ENCODE measurements at places on chromosomes 4 and X.

DNA sequence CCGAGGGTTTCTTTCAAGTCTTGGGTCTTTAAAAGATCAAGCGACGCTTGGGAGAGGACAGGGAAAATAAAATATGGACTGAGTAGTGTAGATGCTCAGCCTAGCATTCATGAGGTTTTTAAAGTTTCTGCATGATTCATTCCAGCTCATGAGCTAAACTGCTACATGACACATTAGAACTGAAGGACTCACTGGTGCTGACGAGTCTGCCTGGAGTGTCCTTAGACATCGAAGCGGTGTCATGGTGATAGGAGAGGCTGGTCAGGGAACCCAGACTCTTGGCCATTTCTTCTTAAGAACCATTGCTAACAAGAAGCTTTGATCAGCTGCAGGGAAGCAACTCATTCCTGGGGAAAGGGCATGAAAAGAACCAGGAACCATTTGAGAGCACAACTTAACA is 158.6 kb downstream of the TRIML1 start:
- no peaks in the 10 kb centered on the region for H3K27me3 ChIP-seq
- H3K36me3 ChIP-seq, result no peaks in the 10 kb centered on the region
- H3K4me3 ChIP-seq, result no peak overlapping the region
- DNase-seq, result no peak
- H3K4me1 ChIP-seq, result no peaks in the 10 kb centered on the region
- H3K27ac ChIP-seq, result no peak overlapping the region

DNA sequence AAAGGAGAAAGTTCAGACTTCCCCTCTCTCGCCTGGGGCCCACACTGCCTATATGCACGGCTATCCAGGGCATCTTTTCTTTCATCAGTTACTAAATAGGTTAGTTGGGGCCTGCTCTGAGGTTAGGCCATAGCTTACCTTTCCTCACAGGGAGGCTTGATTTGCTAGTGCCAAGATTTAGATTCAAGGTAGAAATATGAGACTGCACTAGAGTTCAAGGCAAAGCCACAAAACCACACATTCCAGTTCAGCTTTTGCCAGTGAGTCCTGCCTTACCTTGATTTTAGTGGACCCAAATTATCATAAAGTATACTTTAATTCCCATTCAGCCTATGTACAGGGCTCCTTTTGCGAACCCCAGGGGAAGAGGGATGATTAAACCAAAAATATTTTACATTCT is 762.8 kb downstream of the PDHA2 start:
- H3K27me3 ChIP-seq, result no peaks in the 10 kb centered on the region
- no peaks in the 10 kb centered on the region for H3K4me1 ChIP-seq
- H3K36me3 ChIP-seq, result no peaks in the 10 kb centered on the region
- H3K27ac ChIP-seq, result no peak overlapping the region

GRCh38 chr4:174449944-174450785 is 72.1 kb downstream of the HPGD start:
- no peak for DNase-seq
- no peaks in the 10 kb centered on the region for H3K27me3 ChIP-seq
- no peak overlapping the region for H3K4me3 ChIP-seq
- H3K4me1 ChIP-seq, result peaks cover 10% of the 10 kb centered on the region
- H3K27ac ChIP-seq, result no peak overlapping the region
- no peaks in the 10 kb centered on the region for H3K36me3 ChIP-seq

- H3K27me3 ChIP-seq, result no peaks in the 10 kb centered on the region
- H3K4me1 ChIP-seq, result no peaks in the 10 kb centered on the region
- H3K36me3 ChIP-seq, result no peaks in the 10 kb centered on the region
- H3K4me3 ChIP-seq, result no peak overlapping the region
These were observed 28.5 kb downstream of the KLHL13 start for GRCh38 chrX:118088084-118088483.

GRCh38 chr4:15656038-15656470 is 897 bp upstream of the FBXL5 start:
- peaks cover 24% of the 10 kb centered on the region for H3K4me1 ChIP-seq
- no peak for DNase-seq

DNA sequence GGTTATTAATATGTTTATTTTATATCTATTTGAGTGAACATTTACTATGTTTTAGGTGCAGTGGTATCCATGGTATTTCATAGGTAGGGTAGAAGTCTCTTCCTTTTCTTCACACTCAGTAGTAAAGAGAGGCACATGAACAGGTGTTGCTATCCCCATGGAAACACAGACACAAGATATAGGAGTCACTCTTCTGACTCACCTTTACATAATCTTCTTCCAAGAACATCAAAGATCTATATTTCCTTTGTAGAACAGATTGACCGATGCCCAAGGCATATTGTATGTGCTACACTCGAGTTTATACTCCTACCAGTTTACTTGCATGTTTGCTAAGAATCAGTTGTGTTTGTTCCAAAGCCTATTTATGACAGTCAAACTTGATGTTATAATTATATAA is 1997.4 kb downstream of the C4orf33 start:
- peak; percentile 14 for DNase-seq
- H3K36me3 ChIP-seq, result no peaks in the 10 kb centered on the region
- no peaks in the 10 kb centered on the region for H3K4me1 ChIP-seq
- no peak overlapping the region for H3K4me3 ChIP-seq

DNA sequence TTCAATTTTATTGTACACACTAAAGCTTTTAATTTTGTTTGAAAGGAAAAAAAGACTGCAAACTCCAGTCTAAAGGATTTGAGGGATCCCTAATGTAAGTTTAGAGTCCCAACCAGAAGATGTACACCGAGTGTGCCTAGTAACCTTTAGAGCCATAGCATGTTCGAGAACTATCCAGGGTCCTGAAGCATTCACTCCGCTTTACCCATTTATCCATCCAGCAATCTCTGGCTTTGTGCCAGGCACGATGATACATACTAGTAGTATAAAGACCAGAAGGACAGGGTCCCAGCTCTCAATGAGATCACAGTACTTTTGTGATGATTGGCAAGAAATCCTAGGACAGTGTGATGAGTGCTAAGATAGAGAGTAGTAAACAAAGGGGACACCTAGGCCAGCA is 168.7 kb downstream of the STK32B start:
- H3K27ac ChIP-seq, result no peak overlapping the region
- H3K27me3 ChIP-seq, result peaks cover 4% of the 10 kb centered on the region
- no peaks in the 10 kb centered on the region for H3K36me3 ChIP-seq
- peak; percentile 41 for DNase-seq

- H3K4me3 ChIP-seq, result no peak overlapping the region
- H3K27ac ChIP-seq, result no peak overlapping the region
- no peaks in the 10 kb centered on the region for H3K27me3 ChIP-seq
- no peaks in the 10 kb centered on the region for H3K4me1 ChIP-seq
These were observed 576.6 kb upstream of the FRG1 start for GRCh38 chr4:189364032-189364449.

DNA sequence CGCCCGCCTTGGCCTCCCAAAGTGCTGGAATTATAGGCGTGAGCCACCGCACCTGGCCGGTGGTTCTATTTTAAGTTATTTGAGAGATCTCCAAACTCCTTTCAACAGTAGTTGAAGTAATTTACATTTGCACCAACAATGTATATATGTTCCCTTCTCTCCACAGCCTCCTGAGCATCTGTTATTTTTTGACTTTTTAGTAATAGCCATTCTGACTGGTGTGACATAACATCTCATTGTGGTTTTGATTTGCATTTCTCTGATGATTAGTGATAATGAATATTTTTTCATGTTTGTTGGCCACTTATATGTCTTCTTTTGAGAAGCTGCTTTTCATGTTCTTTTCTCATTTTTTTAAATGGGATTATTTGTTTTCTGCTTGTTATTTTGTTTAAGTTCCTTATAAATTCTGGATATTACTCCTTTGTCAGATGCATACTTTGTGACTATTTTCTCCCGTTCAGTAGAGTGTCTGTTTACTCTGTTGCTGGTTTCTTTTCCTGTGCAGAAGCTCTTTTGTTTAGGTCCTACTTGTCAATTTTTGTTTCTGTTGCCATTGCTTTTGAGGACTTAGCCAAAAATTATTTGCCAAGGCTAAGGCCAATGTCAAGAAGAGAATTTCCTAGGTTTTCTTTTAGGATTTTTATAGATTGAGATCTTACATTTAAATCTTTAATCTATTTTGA is 213.2 kb downstream of the ARHGAP24 start:
- no peaks in the 10 kb centered on the region for H3K36me3 ChIP-seq
- no peak for DNase-seq
- H3K27ac ChIP-seq, result no peak overlapping the region
- no peak overlapping the region for H3K4me3 ChIP-seq

GRCh38 chr4:117771647-117772337 is 262.5 kb upstream of the NDST3 start:
- no peaks in the 10 kb centered on the region for H3K27me3 ChIP-seq
- H3K4me1 ChIP-seq, result no peaks in the 10 kb centered on the region
- no peak overlapping the region for H3K4me3 ChIP-seq
- no peak overlapping the region for H3K27ac ChIP-seq
- DNase-seq, result no peak

GRCh38 chr4:169252339-169253112 is 18.2 kb downstream of the SH3RF1 start:
- peak overlapping the region; percentile 86 for H3K27ac ChIP-seq
- peak overlapping the region; percentile 38 for H3K4me3 ChIP-seq
- no peak for DNase-seq
- H3K4me1 ChIP-seq, result peaks cover 83% of the 10 kb centered on the region

- H3K4me3 ChIP-seq, result no peak overlapping the region
- no peak overlapping the region for H3K27ac ChIP-seq
- no peaks in the 10 kb centered on the region for H3K36me3 ChIP-seq
- no peaks in the 10 kb centered on the region for H3K27me3 ChIP-seq
- DNase-seq, result peak; percentile 9
These were observed 50.5 kb upstream of the UGT2B4 start for GRCh38 chr4:69546134-69546765.

DNA sequence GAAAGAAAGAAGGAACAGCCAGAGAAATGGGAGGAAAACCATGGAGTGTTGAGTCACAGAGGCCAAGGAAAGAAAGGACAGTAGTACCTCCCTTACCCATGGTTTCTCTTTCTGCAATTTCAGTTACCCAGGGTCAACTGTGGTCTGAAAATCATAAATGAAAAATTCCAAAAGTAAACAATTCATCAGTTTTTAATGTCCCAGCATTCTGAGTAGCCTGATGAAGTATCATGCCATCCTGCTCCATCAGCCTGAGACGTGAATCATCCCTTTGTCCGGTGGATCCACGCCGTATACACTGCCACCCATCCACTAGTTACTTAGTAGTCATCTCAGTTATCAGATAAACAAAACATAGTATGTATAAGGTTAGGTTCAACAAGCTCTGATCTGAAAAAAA is 114.2 kb downstream of the COMMD8 start:
- 0 out of 2 replicates have a peak overlapping the region, but pooled peaks have one; percentile 14 for H3K27ac ChIP-seq
- H3K4me3 ChIP-seq, result no peak overlapping the region
- H3K4me1 ChIP-seq, result peaks cover 5% of the 10 kb centered on the region
- H3K27me3 ChIP-seq, result no peaks in the 10 kb centered on the region
- DNase-seq, result peak; percentile 58

DNA sequence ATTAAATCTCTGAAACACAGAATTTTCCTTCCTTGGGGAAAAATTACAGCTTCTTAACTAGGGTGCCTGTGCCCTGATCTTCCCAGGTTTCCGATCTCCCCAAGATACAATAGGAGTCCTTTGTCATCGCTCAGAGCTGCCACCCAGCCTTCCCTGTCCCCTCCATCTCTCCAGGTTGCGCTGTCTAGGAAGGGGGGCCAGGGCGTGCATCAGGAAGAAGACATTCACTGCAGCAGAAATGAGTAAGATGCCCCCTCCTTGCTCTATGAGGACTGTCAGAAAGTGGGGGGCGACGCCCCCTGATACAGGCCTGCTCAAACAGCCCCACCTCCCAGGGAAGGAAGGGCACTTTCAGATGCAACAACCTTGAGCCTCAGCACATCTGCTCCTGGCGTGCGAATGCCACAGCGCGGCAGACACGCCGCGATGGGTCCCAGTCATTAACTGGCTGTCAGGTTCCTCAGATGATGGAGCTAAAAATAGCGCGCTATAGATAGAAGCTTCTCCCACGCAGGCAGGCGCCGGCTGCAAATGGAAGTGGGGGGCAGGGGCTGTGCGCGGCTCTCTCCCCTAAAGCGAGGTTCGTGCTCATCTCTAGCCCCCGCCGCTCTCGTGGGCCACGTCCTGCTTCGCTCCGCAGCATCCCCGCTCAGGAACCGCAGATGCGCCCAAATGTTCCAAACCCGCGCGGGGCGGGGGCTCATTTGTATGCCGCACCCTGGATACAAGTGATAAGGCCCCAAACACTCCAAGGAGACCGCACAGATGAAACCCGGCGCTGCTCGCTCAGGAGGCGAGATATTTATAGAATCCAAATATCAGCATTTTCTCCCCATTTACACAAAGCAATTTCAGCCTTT is 57.6 kb upstream of the LGI2 start:
- H3K4me1 ChIP-seq, result peaks cover 8% of the 10 kb centered on the region
- DNase-seq, result no peak
- H3K27me3 ChIP-seq, result no peaks in the 10 kb centered on the region
- no peaks in the 10 kb centered on the region for H3K36me3 ChIP-seq

- no peak overlapping the region for H3K4me3 ChIP-seq
- H3K36me3 ChIP-seq, result no peaks in the 10 kb centered on the region
- H3K4me1 ChIP-seq, result no peaks in the 10 kb centered on the region
- no peaks in the 10 kb centered on the region for H3K27me3 ChIP-seq
These were observed 152.1 kb downstream of the SLIT2 start for GRCh38 chr4:20403846-20404245.

GRCh38 chrX:22313766-22314165 is 41.1 kb downstream of the CBLL2 start:
- H3K4me1 ChIP-seq, result peaks cover 19% of the 10 kb centered on the region
- H3K27me3 ChIP-seq, result no peaks in the 10 kb centered on the region
- no peak overlapping the region for H3K4me3 ChIP-seq
- H3K36me3 ChIP-seq, result no peaks in the 10 kb centered on the region
- no peak for DNase-seq

GRCh38 chr4:183816077-183816476 is 89.0 kb upstream of the STOX2 start:
- no peaks in the 10 kb centered on the region for H3K27me3 ChIP-seq
- DNase-seq, result no peak
- no peaks in the 10 kb centered on the region for H3K36me3 ChIP-seq
- no peaks in the 10 kb centered on the region for H3K4me1 ChIP-seq
- H3K27ac ChIP-seq, result no peak overlapping the region

DNA sequence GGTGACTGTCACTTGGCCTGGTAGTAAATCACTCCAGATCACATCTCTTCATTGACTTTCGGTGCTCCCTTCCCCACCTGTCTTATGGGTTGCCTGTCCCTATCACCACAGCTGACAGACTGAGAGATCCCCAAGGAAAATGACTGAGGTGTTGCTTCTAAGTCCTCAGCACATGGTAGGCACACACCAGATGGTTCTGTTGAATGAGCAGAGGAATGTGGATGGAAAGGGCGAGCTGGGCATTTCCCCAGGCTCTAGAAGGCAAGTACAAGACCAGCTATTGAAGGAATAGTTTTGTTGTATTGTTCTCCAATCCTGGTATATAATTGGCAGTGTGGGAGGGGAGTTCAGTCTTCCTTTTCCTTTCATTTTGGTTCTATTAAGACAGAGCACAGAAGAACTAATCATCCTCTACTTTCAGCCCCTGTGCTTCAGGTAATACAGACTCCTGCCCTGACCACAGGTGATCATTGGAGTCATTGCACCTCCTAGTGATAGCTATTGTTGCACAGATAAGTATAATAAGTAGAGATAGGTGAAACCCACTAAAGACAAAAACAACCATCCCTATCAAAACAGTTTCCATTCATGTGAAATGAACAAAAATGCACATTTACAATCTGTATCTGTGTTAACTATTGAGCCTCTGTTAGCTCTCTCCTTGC is 158.6 kb downstream of the TRAM1L1 start:
- H3K27me3 ChIP-seq, result no peaks in the 10 kb centered on the region
- DNase-seq, result no peak
- H3K4me3 ChIP-seq, result no peak overlapping the region
